ENCODE measurements at places on chromosomes 7 and 10.

DNA sequence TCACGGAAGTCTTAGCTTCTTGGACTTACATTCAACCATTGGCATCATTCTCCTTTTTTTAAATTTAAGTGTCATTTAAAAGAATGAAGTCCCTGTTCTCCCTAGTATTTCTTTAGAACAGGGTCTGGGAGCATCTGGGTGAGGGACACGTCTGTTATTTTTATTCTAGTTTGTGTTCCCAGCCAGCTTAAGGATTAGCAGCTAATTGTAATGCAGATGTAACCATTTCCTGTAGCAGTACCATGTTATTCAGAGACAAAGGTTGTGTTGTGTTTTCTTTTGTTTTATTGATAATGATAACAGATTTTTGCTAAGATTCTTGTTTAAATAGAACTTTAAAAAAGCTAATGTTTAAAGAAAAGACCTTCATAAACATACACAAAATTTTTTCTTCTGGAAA is 34.3 kb downstream of the BMS1 start:
- DNase-seq, result no peak

GRCh38 chr7:154795437-154795836 is 207.5 kb downstream of the PAXIP1 start:
- DNase-seq, result no peak

DNA sequence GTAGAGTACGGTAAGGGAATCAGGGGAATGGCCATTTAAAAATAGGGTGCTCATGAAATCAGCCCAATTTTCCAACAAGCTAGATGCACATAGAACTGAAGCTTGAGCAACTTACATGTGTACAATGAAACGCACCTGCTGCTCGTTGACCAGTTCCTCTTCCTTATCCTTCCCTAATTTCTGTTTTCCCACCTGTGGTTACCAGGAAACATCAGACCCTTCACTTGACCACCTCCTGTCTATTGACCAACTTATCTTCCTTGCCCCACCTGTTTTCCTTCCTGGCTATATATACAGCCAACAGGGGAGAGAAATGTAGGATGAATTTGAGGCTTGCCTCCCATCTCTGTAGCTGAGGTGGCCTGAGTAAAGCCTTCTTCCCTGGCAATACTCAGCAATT is 37.8 kb upstream of the RAPGEF5 start:
- DNase-seq, result no peak

DNA sequence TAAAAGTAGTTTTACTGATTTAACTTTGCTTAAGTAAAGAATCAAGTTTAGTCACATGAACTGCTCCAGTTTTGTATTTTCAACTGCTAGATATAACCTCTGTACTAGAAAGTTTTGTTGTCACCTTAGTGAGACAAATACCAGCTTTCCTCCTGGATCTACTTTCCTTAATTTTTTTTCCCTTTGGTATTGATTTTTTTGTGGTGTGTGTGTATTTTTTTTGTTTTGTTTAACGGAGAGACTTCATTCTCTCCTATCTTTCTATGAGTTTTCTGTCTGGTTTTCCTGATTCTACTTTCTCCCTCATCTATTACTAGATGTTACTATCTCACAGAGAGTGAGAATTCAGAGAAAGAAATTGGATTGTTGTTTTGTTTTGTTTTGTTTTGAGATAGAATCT is 52.0 kb downstream of the TASOR2 start:
- DNase-seq, result no peak

DNA sequence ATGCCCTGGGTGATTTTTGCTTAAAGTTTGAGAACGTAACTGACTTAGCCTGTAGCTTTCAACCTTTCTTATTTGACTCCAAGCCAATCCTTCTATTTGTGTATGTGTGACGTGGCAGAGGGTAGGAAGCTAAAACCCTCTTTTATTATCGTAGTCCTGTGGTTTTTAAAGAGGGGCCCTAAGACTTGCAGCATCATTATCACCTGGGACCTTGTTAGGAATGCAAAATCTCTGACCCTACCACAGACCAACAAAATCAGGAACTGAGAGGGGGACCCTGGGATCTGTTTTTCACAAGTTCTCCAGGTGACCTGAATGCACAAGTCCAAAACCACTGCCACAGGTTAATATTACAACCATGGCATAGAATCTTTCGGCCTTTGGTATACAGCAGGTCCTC is 80.1 kb downstream of the OSBPL3 start:
- no peak for DNase-seq

GRCh38 chr10:94000638-94001415 is 7.1 kb downstream of the PLCE1 start:
- DNase-seq, result no peak
